NCI-H2081 (cell line): ENCODE measurements at places on chromosomes 7 and 10.

- no peak for DNase-seq
These were observed 13.0 kb upstream of the ANTXRL start for GRCh38 chr10:46273506-46274477.

GRCh38 chr10:101566333-101567164 lies 21.5 kb downstream of the POLL start:
- peak; percentile 77 for DNase-seq

DNA sequence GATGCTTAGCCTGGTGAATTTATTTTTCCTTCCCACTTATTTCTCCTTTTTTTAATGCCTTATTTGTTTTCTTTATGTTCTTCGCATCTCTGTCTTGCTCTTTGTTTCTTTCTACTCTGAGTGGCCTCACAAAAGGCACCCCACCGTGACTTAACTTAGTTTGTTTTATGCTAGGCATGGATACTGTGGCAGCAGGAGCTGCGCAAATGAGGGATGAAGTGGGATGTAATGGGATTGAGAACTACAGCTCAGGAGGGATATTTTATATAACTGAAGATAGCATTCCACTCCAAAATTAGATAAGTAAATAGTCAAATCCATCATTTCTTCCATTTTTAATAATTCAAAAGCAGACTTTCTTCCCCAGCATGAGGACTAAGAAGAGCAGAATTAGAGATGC lies 1.7 kb upstream of the CACNA2D1 start:
- DNase-seq, result peak; percentile 49

DNA sequence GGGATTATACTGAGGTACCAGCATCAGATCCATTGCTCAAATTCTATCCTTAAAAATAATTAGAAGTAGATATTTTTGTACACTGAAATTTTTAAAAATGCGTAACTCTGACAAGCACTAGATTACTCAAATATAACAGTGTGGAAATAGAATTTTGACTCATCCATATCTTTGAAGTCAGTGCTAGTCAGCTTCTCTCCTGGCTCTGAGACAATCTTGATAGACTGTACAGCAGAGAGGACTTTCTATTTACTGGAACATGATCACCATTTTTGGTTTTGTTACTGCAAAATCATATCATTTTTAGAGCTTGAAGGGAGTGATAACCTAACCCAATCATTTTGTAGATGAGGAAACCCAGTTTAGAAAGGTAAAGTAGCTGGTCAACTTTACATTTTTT lies 195.0 kb downstream of the MTERF1 start:
- no peak for DNase-seq

DNA sequence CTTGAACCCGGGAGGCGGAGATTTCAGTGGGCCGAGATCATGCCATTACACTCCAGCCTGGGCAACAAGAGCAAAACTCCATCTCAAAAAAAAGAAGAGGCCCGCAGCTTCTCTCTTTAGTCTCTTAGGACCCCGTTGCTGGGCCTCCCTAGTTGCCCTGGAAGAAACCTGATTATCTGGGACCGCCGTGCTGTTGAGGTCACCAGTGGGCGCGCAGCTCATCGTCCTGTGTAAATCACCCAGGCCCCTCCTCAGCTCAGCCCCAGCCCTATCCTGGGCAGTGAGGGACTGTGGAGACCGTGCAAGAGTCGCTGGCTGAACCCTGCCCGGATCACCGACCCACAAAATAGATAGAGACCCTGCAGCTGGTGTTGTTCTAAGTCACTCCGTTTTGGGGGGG lies 85.0 kb downstream of the UNCX start:
- no peak for DNase-seq

DNA sequence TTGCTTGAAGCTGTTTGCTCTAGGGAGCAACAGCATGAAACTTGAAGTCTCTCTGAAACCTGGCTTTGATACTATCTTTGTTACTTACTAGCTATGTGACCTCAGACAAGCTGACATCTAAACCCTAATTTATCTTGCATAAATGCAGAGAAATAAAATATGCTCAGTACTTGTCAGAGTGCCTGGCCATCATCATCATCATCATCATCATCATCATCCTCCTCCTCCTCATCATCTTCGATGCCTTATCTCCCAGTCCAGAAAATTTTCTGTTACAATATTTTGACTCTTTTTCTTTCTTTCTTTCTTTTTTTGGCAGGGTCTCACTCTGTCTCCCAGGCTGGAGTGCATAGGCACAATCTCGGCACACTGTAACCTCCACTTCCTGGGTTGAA lies 34.8 kb upstream of the TAX1BP1 start:
- no peak for DNase-seq

DNA sequence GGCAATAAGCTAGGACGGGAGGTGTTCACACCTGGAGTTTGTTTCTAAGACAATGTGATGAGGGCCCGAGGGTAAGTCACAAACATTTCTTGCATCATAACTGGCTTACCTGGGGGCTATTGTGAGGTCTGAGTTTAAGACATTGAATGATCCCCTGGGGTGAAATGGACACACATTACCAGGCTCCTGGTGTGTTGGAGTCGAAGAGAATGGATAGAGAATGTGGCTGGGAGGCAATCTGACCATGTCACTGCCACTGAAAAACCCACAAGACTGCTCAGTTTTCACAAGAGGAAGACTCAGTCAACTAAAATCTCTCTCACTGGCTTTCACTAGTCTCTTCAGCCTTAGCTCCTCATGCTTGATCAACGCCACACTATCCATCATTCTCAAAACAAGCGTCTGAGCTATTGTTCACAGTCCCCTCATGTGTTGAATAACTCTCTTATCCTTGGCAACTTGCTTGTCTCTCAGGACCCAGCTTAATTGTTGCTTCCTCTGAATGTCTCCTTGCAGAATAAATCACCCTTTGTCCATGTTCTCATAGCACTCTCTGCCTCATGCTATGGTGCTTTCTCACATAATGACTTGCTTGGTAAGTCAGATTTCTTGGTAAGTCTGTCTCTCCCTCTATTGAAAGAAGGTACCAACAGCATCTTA lies at the start of gene C10orf120:
TSS of gene C10orf120 (minus strand) at position 51 of the 660 bp plus-strand sequence. CDS start 56 bp downstream, outside the sequence.
- DNase-seq, result no peak

GRCh38 chr10:43596546-43596945 lies 9.7 kb upstream of the ZNF485 start:
- DNase-seq, result no peak

DNA sequence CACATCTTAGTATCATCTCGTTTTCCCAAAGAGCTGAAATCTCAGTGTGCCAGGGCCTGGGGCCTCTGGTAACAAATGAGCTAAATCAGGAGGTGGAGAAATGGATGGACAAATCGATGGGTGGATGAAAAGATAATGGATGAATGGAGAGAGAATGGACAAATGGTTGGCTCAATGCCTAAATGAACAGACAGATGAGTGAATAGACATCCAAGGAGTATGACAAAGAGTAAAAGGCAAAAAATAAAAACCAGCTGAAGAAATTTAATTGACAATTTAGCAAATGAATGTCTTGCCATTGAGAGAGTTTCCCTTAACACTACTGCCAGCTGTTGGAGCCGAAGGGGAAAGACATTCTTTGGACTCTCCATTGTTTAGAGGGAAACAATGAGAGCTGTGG lies 8.0 kb downstream of the SYCE1 start:
- no peak for DNase-seq

GRCh38 chr7:149879766-149880637 lies 6.2 kb downstream of the ATP6V0E2 start:
- DNase-seq, result no peak

GRCh38 chr10:89206402-89207180 lies 526 bp downstream of the CH25H start:
- DNase-seq, result no peak

DNA sequence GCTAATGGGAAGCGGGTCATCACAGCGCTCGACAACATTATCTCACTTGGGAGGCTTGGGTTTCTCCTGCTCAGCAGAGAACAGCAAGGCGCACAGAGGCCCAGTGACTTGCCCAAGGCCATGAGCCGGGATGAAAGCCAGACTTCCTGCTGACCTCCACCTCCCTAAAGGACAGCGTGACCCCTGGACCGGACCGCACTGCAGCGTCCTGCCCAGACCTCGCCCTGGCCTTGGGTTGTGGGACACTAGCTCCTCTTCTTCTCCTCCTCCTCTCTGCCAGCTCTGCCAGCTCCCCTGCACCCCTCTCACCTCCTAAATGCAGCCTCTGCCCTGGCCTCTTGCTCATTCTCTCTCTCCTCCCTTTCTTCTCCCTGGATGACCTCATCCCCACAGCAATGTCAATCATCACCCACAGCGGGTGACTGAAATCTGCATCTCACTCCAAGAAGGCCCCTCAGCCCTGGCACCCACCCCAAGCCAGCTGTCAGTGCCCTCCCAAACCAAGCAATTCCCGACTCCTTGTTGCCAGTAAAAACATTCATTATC lies 19.4 kb downstream of the SPOCK2 start:
- no peak for DNase-seq

- no peak for DNase-seq
These were observed 9.6 kb downstream of the CCL24 start for GRCh38 chr7:75804004-75804403.

- no peak for DNase-seq
These were observed 10.8 kb upstream of the XPNPEP1 start for GRCh38 chr10:109933984-109934565.

DNA sequence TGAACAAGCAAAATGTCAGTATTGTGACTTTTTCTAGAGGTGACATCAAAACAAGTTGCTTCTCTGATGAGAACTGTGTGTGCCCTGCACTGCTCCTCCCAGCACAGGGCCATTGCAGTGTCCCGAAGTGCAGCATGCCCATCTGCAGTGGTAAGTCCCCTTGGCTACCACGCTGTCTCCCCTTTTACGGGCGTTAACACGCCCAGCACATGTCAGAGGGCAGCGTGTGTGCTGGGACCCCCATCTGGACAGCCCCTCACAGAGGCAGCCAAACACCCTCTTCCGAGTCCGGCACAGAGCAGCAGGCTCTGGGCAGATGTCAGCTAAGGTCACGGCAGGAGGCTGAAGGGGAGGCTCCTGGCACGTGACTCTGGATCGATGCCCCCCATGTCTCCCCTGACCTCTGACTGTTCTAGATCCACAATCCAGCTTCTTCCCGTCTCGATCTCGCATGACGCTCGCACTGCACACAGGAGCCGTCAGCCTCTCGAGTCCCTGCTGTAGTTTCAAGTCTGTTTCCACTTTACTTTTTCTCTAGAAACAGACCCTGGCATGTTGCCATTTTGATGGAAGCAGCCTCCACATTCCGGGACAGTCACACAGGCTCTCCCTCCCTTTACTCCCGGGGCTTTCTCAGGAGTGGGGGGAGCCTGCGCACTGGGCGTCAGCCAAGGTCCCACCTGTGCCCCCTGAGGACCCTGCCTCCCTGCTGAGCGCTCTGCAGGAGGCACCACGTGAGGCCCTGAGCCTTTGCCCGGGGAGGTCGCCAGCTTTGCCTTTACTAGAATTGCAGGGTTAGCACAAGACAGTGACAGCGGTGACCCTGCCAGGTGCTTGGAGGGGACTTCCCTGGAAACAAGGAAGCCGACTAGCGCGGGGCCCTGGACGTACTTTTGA lies 133.8 kb downstream of the TCERG1L start:
- no peak for DNase-seq

DNA sequence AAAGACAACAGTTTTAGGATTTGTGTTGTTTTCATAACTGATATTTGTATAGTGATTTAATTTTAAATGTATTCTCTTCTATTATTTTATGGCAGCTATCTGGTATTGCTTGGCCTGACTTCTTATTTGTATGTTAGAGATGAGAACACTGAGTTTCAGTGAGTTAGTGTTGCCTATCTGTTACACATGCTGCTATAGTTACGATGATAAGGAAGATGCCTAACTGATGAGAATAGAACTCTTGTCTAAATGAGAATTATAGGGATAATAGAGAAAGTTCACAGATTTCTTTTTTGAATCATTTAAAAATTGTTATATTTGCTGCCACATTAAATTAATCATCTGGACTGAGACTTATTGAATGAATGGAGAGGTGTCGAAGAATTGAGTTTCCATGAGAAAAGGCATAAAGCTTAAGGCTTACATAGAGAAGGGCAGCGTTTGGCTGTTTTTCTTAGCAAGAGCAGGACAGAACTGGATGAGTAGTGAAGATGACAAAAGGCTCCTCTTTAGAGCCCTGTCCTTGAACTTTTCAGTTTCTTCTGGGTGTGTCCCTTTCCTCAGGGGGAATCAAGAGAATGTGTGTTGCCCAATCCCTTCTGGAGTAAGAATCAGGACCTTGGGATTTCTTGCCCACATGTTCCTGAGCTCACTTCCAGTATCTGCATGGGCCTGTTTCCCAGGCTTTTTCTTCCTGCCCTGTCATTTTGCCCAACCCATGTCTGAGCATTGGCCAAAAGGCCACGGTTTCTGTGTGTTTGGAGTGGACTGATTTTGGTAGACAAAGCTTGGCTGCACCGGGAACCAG lies 195.6 kb upstream of the CSTF2T start:
- no peak for DNase-seq

GRCh38 chr10:4981722-4982471 lies 18.7 kb downstream of the AKR1C1 start:
- no peak for DNase-seq

GRCh38 chr7:96949766-96950165 lies 55.6 kb upstream of the DLX6 start:
- DNase-seq, result peak; percentile 83

DNA sequence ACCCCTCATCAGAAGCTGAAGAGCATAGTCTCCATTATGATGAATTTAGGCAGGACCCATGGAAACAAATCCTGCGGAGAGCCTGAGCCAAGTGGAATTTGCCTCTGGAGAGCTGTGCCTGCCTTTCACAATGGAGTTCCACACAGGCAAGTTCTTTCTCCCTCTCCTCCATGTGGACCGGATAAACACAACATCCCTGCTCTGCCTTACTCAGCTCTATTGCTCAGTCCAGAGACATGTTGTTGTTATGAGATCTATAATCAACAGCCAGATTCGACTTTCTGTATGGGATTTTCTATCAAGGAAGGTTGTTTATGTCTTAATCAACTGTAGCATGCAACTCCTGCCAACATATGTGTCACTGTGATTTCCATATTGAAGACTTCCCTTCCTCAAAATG lies 59.5 kb upstream of the ELMO1 start:
- DNase-seq, result no peak

- no peak for DNase-seq
These were observed 803.2 kb downstream of the LRMDA start for GRCh38 chr10:76234499-76235226.

GRCh38 chr7:77765906-77766800 lies 32.1 kb downstream of the TMEM60 start:
- no peak for DNase-seq

GRCh38 chr7:133436014-133436428 lies 183.1 kb downstream of the EXOC4 start:
- no peak for DNase-seq

DNA sequence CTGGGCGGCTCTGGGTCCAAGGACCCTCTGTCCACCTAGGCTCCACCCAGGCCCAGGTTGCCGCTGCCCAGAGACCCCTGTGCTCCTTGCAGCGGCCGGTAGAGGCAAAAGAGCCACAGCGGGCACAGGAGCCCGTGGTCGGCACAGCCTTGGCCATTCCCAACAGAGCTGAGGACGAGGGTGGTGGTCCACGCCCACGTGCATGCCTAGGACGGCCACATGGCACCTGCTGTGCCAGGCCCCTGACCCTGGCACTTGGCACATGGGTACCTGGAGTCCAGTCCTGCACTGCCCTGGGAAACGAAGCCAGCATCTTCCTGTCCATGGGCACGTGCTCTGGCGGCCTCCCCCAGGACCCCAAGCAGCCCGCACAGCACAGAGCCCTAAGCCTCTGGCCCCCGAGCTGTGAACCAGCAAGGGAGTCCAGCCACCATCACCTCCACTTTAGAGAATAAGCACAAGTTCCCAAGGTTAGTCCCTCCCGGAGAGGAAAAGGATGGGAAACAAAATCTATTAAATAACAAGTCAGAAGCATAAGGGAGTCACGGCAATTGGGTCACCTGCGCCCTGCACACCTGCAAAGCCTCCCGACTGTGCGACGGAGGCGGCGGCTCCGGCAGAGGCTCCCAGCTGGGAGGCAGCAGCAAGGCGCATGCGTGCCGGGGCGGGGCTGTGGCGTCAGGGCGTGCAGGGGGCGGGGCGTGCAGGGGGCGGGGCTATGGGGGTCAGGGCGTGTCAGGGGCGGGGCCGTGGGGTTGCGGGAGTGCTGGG lies 59.1 kb downstream of the STK32C start:
- peak; percentile 2 for DNase-seq
